ENCODE measurements at places on chromosomes 2 and 18. TPM values are rescaled to one million over a fixed set of nuclear protein-coding genes. Genes with fewer than 3 reads are reported as not detected.

GRCh38 chr2:136448432-136448831, 316.9 kb upstream of the THSD7B start:
- no peaks in the 10 kb centered on the region for H3K36me3 ChIP-seq
- no peak overlapping the region for H3K4me3 ChIP-seq
- no peak overlapping the region for H3K27ac ChIP-seq
- no peaks in the 10 kb centered on the region for H3K4me1 ChIP-seq
- no peak for DNase-seq

DNA sequence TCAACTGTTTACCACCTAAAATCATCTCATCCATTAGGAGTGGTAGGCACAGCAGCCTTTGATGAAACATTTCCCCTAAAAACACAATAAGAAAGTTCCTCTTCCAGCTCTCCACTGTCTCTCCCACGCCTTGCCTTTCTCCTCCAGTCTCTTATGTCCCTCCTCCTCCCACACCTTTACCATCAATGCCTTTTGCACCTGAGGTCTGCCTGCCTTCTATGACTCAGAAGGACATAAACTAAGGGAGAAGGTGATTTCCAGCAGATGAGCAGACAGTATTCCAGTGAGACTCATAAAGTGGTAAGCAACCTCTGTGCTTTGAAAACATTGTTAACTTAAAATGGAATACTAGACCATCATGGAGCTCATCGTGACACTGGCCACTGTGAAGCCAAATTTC, 34.2 kb upstream of the NDUFV2 start:
- H3K4me1 ChIP-seq = no peaks in the 10 kb centered on the region
- H3K4me3 ChIP-seq = no peak overlapping the region
- H3K27me3 ChIP-seq = no peaks in the 10 kb centered on the region

- no peak overlapping the region for H3K27ac ChIP-seq
- DNase-seq = no peak
- no peaks in the 10 kb centered on the region for H3K27me3 ChIP-seq
- no peak overlapping the region for H3K4me3 ChIP-seq
These were observed 424.1 kb upstream of the CHST9 start for GRCh38 chr18:27609221-27609620.

GRCh38 chr2:18626958-18627650, 37.7 kb upstream of the NT5C1B start:
- H3K27me3 ChIP-seq = no peaks in the 10 kb centered on the region
- H3K4me3 ChIP-seq = no peak overlapping the region
- no peaks in the 10 kb centered on the region for H3K4me1 ChIP-seq
- H3K27ac ChIP-seq = no peak overlapping the region
- DNase-seq = no peak

GRCh38 chr2:231388725-231389346, 6.7 kb upstream of the B3GNT7 start:
- H3K27me3 ChIP-seq = no peaks in the 10 kb centered on the region
- H3K4me3 ChIP-seq = no peak overlapping the region
- no peaks in the 10 kb centered on the region for H3K36me3 ChIP-seq
- H3K4me1 ChIP-seq = no peaks in the 10 kb centered on the region

- no peak overlapping the region for H3K27ac ChIP-seq
- DNase-seq = no peak
- no peaks in the 10 kb centered on the region for H3K27me3 ChIP-seq
- H3K4me1 ChIP-seq = no peaks in the 10 kb centered on the region
- H3K36me3 ChIP-seq = no peaks in the 10 kb centered on the region
These were observed 47.7 kb downstream of the RAPGEF4 start for GRCh38 chr2:172783165-172783898.

DNA sequence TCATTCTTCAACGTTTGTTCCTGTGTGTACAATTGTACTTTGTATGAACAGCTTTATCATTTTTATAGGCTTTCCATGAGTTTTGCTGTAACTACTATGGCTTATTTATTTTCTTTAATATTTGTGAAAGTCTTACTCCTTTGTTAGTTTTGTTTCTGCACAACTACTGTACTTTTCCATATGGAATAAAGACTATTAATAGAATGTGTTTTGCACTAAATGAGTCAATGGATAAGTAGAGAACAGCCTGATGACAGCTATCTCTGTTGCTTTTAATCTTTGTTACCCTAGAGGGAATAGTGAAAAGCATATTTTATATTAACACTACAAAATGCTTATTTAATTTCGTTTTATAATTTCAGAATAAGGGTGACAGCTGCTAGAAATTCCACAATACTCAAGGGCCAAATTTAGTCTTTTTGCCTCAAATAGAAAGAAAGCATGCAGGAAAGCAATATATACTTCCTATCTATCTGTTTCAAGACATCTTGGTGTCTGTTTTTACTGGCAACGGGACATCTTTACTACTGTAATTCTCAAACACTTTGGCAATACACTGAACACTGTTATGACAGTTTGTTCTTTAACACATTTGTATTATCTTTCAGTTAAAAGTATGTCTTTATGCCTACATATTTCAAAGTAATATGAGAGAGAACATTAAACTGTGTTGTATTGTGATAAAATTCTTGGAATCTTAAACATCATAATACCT, 53.9 kb downstream of the WDSUB1 start:
- no peaks in the 10 kb centered on the region for H3K27me3 ChIP-seq
- H3K27ac ChIP-seq = no peak overlapping the region
- H3K36me3 ChIP-seq = peaks cover 1% of the 10 kb centered on the region

GRCh38 chr2:218397820-218398436, 1.7 kb upstream of the CTDSP1 start:
- H3K4me3 ChIP-seq = peak overlapping the region; percentile 38
- no peaks in the 10 kb centered on the region for H3K4me1 ChIP-seq
- H3K27me3 ChIP-seq = no peaks in the 10 kb centered on the region
- no peaks in the 10 kb centered on the region for H3K36me3 ChIP-seq
- DNase-seq = peak; percentile 88

GRCh38 chr2:46589356-46589755, 110.0 kb downstream of the TMEM247 start:
- H3K27ac ChIP-seq = no peak overlapping the region
- H3K27me3 ChIP-seq = no peaks in the 10 kb centered on the region
- H3K36me3 ChIP-seq = no peaks in the 10 kb centered on the region
- no peak overlapping the region for H3K4me3 ChIP-seq
- DNase-seq = no peak

GRCh38 chr18:55577812-55578539, 10.0 kb downstream of the TCF4 start:
- no peak overlapping the region for H3K27ac ChIP-seq
- DNase-seq = no peak
- H3K4me1 ChIP-seq = no peaks in the 10 kb centered on the region
- H3K4me3 ChIP-seq = no peak overlapping the region
- H3K36me3 ChIP-seq = no peaks in the 10 kb centered on the region

GRCh38 chr18:58599106-58599505, 29.8 kb downstream of the ALPK2 start:
- H3K36me3 ChIP-seq = no peaks in the 10 kb centered on the region
- H3K4me3 ChIP-seq = no peak overlapping the region

- H3K4me1 ChIP-seq = no peaks in the 10 kb centered on the region
- no peak overlapping the region for H3K27ac ChIP-seq
- DNase-seq = no peak
- H3K27me3 ChIP-seq = no peaks in the 10 kb centered on the region
- no peak overlapping the region for H3K4me3 ChIP-seq
These were observed 164.1 kb downstream of the KIAA1328 start for GRCh38 chr18:36993068-36993467.

DNA sequence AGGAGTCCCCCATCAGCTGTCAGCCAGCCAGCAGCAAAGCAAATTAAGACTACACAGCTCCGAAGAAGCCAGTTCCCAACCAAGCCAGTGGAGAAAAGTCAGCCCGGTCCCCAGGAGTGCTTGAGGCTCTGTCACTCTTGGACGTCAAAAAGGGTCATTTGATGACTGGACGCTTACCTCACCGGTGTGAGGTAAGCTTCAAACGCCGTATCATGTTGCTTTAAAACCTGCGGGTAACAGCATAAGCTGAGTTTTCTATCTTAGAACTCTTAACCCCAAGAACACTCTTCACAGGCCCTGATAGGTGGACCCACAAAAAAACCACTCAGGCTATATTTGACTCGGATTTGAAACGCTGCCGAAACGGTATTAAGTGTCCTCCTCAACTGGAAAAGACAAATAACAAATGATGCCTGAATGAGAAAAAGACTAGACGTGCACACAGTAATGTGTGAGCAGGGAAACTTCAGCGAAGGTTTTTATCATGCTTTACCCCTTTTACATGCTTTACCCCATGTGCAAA, 682 bp upstream of the LNPK start:
- H3K27me3 ChIP-seq = no peaks in the 10 kb centered on the region
- H3K36me3 ChIP-seq = no peaks in the 10 kb centered on the region
- peak overlapping the region; percentile 10 for H3K27ac ChIP-seq
- DNase-seq = peak; percentile 47

UGT1A6 gene
- not detected for total RNA-seq

EPAS1 gene
- 954 TPM for total RNA-seq

TUBA3E gene
- not detected for total RNA-seq

XIRP2 gene
- total RNA-seq = 0.19 TPM

Measured in aorta (tissue), 5 donors.